T-helper 22 cell (primary cell): ENCODE measurements at places on chromosomes 2 and 18.

DNA sequence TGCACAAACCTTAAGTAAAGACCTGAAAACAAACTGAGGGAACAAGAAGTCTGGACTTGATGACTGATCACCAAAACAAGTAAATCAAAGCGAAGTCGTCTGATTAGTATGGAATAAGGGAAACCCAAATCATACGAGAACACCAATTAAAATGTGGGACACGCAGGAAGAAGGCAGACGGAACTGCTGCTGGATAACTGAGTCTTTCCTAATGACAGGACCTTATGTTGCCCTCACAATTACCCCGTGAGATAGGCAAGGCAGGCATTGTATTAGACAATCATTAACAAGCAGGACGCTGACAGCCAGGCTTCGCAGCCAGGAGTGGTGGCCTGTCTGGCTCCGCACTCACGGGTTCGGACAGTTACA lies 614 bp upstream of the COQ10B start:
- no peak for DNase-seq

DNA sequence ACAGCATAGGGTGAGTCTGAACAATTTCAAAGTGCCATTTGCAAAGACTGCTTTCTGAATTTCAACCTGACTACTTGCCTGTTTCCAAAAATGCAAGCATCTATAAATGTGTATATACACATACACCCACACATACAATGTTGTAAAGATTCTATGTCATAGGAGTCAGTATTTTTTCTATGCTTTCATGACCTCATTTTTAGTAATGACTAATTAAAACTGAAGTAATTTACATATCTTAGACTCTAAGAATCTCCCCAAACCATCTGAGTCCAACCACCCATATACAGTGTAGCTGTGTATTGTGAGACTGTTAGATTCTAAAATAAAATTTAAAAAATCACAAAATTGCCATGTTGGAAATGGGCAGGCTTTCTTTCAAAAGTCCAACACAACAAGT lies 162.0 kb upstream of the STK17B start:
- DNase-seq = no peak

- DNase-seq = no peak
Measured at GRCh38 chr2:156300337-156300736, 32.2 kb downstream of the NR4A2 start.

DNA sequence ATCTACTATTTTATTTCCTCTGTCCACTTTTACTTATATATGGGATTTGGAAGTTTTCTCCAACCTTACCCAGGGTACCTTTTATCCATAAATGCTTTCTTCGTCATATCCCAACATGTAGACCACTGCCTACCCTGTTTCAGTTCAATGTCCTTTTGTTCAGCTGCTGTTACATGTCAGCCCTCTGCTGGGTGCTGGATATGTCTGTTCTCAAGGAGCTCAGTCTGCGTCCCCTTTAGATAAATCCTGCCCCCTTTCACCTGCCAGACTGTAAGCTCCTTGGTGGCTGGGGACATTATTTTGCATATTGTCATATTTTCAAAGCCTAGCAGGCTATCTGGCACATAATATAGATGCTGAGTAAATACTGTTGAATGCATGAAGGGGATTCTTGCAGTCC lies 53.2 kb downstream of the NEMP2 start:
- no peak for DNase-seq

DNA sequence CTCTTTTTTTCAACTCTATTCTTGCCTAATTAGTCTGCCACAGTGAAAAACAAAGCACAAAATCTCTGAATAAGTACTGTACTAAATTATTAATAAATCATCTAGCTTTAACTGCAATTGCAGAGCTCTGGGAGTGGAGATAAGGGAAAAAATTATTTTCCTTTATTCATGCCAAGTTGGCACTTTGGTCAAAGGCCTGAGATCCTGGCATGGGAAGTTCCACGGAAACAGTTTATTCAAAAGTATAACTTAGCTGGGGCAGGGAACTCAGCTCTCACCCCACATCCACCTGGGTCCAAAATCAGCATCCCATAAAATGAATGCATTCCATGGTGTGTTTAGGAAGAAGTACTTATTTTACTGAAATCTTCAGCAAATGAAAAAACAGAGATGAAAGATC lies 185.2 kb upstream of the APCDD1 start:
- DNase-seq = no peak

GRCh38 chr2:37325625-37326071 lies 1.0 kb upstream of the PRKD3 start:
- no peak for DNase-seq

DNA sequence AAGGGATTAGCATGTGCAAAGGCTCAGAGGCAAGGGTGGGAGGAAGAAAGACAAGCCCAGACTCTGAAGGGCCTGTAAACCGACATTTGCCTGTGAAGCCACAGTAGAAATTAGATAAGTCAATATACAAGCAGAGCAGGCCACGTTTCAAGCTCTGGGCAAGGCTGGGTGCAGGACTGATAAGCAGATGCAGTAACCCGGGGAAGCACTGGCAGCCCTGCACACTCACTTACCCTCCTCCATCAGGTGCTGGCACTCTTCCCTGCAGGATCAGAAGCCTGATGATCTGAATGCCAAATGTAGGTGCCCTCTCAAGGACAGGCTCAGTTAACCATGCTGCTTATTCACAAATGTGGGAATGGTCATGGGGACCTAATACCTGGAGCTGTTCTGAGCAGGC lies 46.3 kb upstream of the RAB12 start:
- no peak for DNase-seq

DNA sequence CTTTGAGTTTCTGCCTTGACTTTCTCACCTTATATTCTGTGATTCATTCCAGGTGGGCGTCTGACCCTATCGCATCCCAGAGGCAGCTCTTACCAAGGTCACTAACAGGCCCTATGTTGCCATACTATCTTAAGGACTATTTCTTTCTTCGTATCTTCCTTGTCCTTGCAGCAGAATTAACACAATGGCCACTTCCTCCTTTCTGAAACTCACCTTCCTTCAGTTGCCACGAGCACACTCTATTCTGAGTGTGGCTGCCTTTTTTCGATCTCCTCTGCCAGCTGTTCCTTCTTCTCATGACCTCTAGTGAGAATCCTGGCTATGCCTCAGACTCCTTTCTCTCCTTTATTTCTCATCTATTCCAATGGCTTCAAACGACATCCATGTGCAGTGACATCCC lies 160.4 kb upstream of the CCDC195 start:
- DNase-seq = no peak

GRCh38 chr2:167972020-167972419 lies 275.4 kb downstream of the STK39 start:
- no peak for DNase-seq

GRCh38 chr2:41475959-41476358 lies 571.9 kb upstream of the PKDCC start:
- DNase-seq = no peak

GRCh38 chr18:39198376-39198775 lies 1632.8 kb upstream of the CELF4 start:
- DNase-seq = no peak

- no peak for DNase-seq
Measured at GRCh38 chr2:239225371-239225851, 175.4 kb downstream of the HDAC4 start.

GRCh38 chr2:48532824-48533223 lies 2.9 kb downstream of the STON1 start:
- DNase-seq = no peak

GRCh38 chr2:120675460-120676130 lies 60.1 kb upstream of the GLI2 start:
- DNase-seq = no peak

GRCh38 chr2:180385601-180386201 lies 378.6 kb upstream of the CWC22 start:
- DNase-seq = no peak

- no peak for DNase-seq
Measured at GRCh38 chr18:62258616-62259015, 66.5 kb upstream of the TNFRSF11A start.

- DNase-seq = no peak
Measured at GRCh38 chr2:210170196-210170445, 1.1 kb downstream of the KANSL1L start.

DNA sequence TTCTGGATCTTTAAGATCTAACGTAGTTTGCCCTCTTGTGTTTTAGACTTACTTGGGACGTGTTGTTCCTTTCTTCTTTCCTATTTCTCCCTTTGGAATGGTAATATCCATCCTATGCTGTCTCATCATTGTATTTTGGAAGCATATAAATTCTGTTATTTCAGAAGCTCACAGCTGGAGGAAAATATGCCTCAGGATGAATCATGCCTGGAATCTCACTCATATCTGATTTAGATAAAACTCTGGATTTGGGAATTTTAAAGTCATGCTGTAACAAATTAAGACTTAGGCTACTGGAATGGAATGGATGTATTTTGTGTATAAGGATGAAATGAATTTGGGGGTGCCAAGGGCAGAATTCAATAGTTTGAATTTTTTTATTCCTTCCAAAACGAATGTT lies 245.2 kb upstream of the GULP1 start:
- DNase-seq = no peak

- peak; percentile 18 for DNase-seq
Measured at GRCh38 chr2:100289020-100289419, 33.3 kb downstream of the LONRF2 start.

GRCh38 chr18:74796841-74797576 lies 199.3 kb downstream of the ZNF407 start:
- DNase-seq = no peak

DNA sequence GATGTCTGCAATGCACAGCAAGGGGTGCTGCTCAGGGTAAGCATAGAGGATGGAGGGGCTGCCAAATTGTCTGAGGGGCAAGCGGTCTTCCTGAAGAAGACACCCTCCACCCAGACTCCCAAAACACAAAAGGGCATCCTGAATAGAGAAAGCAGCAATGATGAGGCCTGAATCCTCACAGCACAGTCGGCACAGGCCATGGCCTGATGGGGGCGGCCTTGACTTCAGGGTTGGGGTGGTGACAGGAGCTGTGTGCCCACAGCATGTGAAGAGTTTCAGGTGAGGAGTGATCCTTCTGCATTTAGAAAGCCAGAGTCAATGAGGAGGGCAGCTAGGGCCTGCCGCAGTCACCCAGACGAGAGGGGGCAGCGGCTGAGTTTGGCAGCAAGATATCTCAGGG lies 159.4 kb downstream of the GALNT14 start:
- DNase-seq = no peak

DNA sequence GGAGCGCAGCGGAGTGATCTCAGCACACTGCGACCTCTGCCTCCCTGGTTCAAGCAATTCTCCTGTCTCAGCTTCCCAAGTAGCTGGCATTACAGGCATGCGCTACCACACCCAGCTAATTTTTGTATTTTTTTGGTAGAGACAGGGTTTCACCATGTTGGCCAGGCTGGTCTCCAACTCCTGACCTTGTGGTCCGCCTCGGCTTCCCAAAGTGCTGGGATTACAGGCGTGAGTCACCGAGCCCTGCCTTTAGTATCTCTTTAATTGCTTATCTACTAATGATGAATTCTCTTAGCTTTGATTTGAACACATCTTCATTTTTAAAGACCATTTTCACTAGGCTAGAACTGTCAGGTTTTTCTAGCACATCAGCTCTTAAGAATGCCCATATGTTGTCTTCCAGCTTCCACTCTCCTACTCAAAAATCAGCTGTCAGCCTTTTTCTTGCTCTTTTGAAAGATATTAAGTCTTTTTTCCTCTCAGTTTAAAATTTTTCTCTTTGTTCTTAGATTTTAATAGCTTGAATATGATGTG lies 16.1 kb upstream of the MFSD2B start:
- no peak for DNase-seq

DNA sequence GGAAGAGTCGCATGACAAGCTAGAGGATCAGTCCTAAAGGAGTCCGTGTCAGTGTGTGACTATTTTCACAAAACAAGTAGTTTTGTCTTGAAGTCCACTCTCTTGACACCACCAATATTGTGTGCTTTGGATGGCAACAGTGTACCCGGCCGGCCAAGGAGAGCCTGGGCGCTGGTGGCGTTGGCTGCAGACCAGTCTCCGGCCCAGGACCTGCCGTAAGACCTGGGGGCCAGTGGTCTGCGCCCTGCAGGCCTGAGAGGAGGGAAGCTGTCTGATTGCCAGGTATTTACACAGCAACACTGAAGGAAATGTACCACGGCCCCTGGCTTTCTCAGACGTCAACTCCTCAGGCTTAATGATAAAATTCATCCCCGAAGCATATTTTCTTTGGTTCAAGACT lies 472.4 kb upstream of the SALL3 start:
- no peak for DNase-seq

DNA sequence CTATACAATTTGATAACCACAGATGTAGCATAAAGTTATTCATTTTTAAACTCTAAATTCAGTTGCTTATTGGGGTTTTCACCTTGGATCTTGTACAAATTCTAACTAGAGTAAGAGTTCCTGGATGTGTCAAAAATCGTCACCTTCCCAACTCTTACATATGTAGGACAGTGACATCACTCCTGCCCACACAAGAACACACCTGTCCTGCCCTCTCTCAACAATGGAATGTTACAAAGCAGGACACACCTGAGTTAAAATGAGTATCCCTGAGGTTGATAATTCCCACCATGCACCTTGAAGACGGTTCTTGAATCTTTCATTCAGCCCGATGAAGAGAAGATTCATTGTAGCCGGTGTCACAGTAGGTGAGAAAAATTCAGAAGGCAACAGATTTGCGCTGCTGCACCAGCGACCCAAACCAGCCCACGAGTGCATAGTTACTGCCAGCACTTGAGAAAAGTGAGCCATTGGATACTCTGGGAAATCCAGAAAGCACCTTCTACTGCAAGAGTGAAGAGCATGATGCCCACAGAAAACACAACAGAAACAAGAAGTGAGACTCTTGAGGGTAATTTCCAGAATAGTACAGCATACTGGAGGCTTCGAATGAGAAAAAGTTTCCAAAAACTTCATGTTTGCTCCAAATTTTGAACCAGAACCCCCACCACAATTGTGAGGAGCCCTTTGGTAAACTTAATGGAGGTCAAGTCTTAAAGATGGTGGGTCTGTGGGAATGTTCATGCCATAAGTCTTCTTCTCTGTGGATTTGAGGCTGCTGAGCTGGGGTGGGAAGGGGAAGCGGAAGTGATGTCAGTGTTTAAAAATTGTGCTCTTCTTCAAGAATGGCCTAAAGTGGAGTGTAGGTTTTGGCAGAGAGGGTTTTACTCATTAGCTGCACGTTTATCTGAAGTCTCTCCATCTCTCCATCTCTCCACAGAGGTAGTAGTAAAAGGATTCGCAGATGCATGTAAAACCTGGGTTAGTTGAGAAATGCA lies 34.7 kb upstream of the ADAM23 start:
- no peak for DNase-seq

- no peak for DNase-seq
Measured at GRCh38 chr2:234427081-234428061, 69.5 kb downstream of the ARL4C start.

DNA sequence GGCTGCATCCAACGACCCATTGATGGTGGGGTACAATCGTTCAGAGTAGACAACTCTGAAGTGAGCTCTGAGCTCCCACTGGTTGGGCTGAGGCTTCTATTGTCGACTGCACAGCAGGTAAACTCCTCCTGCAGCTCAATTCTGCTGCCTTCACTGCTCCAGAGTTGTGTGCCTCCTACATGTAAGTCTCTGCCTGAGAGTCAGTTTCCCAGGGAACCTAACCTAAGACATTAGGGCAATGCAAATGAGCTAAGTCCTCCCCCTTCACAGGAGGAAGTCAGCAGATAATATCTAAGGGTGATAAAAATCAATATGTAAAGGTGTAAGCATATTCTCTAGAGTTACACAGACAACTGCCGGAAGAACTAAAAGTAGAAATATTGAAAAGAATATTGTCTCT lies 22.5 kb upstream of the ACYP2 start:
- DNase-seq = no peak
